ENCODE measurements at places on chromosomes 1 and 21.

DNA sequence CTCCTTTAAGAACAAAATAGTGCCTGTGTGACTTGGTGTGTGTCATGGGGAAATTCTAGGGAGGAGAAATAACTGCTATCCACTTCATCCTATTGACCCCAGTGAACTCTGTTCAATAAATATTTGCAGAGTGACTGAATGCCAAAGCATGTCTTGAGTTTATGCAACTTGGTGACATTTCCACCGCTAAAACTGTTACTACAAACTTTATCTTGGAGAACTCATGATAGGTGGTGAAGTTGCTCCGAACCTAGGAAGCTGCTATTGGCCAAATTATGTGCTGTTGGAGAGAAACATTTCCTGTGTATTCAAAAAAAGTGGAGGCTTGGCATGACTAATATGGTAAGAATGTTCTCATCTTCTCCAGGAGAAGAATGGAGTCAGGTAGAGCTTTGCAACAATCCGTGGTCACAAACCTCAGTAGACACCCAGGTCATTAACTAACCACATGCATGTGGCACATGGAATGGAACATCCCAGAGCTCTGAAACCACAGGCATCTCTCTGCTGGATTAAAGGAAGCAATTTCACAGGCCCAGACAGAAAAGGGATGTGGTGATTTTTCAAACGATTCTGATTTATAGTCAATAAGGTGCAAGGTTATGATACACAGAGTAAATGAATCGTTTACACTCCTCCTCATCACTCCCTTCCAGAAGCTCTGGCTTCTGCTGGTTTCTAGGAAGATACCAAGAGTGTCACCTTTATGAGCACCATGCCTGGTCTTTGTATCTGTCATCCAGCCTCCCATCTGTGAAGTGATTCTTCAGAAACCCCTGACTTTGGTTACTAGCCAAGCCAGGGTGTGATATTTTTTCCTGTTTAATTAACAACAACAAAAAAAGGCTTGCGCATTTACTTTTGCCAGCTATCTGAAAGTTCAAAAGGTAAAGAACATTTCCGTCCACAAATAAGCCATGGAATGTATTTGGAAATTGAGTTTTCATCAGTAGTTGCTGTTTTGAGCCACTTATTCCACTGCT lies 361.1 kb downstream of the TGFB2 start:
- DNase-seq, result peak; percentile 100

DNA sequence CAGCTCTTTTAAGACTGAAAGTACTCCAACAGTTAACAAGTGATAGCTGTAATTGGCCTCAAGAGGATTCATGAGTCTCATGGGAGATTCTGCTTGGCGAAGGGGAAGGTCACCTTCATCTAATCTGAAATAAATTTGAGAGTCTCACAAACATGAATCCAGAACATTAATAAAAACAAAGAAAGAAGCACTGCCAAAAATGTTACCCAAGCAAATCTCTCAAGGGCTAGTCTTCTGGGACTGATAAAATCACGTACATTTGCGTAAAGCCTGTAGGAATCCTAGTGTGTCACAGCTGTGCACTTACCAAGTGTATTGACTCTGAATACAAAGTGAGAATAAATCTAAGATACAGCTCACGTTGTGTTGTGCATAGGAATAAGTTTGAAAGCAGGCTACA lies 21.2 kb upstream of the NUF2 start:
- DNase-seq, result no peak

DNA sequence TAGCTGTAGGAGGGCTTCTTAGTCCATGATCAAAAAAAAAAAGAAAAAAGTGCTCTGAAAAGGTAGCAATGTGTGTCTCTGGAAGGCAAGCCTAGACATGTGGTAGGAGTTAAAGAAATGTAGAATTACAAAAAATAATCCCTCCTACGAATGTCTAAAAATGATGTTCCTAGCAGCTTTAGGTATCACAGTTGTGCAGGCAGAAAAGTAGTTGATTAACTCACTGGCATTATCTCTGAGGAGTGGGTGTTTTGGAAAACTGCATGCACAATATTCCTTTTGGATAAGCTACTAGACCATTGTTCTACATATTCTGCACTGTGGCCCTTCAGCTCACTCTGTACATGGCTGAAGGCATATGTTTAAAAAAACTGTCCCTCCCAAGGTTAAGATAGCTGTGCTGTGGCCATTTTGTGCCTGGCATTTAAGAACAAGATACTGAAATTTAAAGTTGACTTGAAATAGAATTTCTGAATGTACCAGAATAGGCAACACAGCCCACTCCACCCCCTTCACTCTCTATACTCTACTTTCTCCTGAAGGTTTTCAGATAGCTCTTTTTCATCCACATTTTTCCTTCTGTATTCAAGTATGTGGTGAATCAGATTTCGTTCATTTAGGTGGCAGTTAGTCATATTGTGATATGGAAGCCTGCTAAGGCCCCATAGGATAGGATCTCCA lies 463.9 kb upstream of the LRRC7 start:
- DNase-seq, result no peak

- no peak for DNase-seq
Measured at GRCh38 chr1:214862421-214862820, 220.1 kb upstream of the KCNK2 start.

GRCh38 chr1:26711777-26712176 lies 16.0 kb downstream of the ARID1A start:
- no peak for DNase-seq

DNA sequence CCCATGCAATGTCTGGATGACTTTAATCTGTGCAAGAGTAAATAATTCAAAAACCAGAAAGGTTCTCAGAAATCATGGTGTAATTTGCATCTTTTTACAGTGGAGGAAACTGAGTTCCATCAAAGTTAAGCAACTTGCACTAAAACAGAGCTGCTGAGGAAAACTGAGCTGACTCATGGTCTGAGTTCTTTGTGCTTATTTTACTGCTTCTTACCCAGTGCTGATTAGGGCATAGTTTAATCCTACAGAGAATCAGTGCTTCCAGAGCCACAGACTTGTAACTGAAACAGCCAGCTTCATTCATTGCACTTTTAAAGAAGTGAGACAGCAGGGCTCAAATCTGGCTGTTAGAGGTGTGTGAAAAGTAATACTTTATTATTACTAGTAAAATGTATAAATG lies 10.9 kb upstream of the RWDD3 start:
- no peak for DNase-seq

DNA sequence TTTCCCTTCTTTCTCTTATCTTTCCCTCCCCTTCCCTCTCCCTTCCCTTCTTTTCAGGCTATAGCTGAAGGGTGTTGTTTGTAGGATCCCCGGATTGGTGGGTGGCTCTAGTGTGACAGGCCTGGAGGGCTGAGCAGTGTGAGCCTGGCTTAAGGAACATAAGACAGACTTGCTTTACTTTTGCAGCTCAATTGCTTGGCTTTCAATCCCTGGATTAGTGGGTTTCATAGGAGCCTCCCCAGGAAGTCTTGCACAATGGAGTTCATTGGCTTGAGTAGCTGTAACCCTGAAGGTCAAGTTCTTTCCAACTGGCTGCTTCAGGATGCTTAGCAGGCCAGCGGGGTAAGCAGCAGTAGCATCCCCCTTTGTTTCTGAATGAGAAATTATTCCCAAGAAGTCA lies 126.7 kb downstream of the CAMTA1 start:
- DNase-seq, result no peak

- DNase-seq, result no peak
Measured at GRCh38 chr1:26945728-26946127, 14.5 kb downstream of the KDF1 start.

- no peak for DNase-seq
Measured at GRCh38 chr1:28934676-28935075, 20.3 kb downstream of the EPB41 start.

GRCh38 chr1:155847823-155848529 lies 9.0 kb downstream of the GON4L start:
- no peak for DNase-seq
